ENCODE measurements at places on chromosomes 16 and 17. TPM values are rescaled to one million over a fixed set of nuclear protein-coding genes. Genes with fewer than 3 reads are reported as not detected.

WDR59 gene
- polyA plus RNA-seq: 84.4 TPM

CES1 gene
- polyA plus RNA-seq: 3.7 TPM

UNC13D gene
- polyA plus RNA-seq: 6.9 TPM

CCDC144A gene
- polyA plus RNA-seq: 6.6 TPM

CCDC154 gene
- 3.6 TPM for polyA plus RNA-seq

CEP95 gene
- polyA plus RNA-seq: 91.7 TPM

IRF8 gene
- polyA plus RNA-seq: 3.3 TPM

VEZF1 gene
- polyA plus RNA-seq: 108 TPM

NHLRC4 gene
- polyA plus RNA-seq: 8.1 TPM

FSCN2 gene
- 1.2 TPM for polyA plus RNA-seq
